ENCODE measurements at places on chromosomes 13 and 19.
A peak's percentile ranks its signal among the peaks of the same experiment; 100 is the strongest.

DNA sequence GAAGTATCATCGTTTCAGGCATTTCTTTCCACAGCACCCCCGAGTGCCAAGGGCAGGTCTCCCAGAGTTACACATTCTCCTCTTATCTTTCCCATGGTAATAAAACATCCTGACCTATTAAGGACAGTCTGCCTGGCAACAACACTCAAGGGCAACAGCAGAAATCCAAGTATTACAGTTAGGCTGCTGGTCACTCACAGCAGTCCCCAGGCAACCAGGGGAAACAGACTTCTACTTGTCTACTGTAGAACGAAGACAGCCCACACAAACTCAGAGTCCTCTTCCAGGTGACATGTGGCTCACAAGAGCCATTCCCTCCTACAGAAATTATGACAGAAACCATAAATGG lies 24.3 kb downstream of the RCBTB1 start:
- DNase-seq: no peak

DNA sequence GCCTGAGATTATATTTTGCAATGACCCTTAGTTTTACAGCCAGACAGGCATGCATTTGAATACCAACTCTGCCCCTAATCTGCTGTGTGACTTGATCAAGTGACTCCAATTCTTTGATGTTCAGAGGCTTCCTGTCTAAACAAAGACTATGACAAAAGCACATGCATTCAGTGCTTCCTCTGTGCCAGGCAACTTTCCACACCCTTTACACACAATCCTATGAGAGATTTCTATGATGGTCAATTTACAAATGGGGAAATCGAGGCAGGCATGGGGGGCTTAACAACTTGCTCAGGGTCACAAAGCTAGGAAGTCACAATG lies 3.7 kb upstream of the LYPD3 start:
- no peak for DNase-seq

GRCh38 chr13:53405616-53406015 lies 377.0 kb downstream of the OLFM4 start:
- DNase-seq: peak; percentile 13

DNA sequence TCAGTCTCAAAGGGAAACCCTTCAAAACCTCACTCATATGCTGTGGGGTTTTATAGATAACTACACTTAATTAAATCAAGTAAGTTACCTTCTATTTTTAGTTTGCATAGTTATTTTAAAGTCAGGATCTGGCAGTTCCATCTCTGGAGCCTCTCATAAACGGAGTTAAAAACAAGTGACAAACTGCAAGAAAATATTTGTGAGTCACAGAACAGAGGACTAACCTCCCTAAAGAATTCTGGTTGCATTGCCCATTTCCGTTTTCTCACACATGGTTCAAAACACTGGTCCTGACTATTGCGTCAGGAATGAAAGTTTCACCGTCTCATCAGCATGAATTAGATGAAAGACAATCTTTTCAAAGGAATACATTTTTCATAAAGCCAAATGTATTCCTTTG lies 10.6 kb downstream of the RXFP2 start:
- no peak for DNase-seq

DNA sequence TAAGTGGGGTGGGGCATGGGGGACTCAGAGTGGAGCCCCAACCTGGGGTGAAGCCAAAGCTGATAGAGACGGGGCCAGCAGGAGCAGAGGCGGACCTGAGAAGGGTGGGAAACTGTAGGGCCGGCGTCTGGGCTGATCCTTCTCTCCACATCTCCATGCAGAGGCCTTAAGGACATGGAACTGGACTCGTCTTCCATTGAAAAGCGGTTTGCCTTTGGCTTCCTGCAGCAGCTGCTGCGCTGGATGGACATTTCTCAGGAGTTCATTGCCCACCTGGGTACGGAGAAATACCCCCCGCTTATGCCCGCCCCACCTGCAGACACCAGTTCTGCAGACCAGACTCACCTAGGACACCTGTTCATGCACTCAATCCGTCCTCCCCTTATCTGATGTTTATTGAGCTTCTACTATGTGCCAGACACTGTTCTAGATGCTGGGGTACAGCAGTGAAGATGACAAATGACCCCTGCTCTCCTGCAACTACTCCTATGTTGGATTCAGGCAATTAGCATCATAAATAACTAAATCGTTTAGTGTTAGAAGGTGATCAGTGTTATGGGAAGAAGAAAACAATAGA lies 74.1 kb downstream of the RYR1 start:
- no peak for DNase-seq

- peak; percentile 23 for DNase-seq
Observed at GRCh38 chr19:32220951-32221350, 124.5 kb upstream of the ZNF507 start.

DNA sequence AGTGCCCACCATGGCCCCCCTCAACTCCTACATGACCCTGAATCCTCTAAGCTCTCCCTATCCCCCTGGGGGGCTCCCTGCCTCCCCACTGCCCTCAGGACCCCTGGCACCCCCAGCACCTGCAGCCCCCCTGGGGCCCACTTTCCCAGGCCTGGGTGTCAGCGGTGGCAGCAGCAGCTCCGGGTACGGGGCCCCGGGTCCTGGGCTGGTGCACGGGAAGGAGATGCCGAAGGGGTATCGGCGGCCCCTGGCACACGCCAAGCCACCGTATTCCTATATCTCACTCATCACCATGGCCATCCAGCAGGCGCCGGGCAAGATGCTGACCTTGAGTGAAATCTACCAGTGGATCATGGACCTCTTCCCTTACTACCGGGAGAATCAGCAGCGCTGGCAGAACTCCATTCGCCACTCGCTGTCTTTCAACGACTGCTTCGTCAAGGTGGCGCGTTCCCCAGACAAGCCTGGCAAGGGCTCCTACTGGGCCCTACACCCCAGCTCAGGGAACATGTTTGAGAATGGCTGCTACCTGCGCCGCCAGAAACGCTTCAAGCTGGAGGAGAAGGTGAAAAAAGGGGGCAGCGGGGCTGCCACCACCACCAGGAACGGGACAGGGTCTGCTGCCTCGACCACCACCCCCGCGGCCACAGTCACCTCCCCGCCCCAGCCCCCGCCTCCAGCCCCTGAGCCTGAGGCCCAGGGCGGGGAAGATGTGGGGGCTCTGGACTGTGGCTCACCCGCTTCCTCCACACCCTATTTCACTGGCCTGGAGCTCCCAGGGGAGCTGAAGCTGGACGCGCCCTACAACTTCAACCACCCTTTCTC lies 8.2 kb downstream of the FOXA3 start:
- no peak for DNase-seq

DNA sequence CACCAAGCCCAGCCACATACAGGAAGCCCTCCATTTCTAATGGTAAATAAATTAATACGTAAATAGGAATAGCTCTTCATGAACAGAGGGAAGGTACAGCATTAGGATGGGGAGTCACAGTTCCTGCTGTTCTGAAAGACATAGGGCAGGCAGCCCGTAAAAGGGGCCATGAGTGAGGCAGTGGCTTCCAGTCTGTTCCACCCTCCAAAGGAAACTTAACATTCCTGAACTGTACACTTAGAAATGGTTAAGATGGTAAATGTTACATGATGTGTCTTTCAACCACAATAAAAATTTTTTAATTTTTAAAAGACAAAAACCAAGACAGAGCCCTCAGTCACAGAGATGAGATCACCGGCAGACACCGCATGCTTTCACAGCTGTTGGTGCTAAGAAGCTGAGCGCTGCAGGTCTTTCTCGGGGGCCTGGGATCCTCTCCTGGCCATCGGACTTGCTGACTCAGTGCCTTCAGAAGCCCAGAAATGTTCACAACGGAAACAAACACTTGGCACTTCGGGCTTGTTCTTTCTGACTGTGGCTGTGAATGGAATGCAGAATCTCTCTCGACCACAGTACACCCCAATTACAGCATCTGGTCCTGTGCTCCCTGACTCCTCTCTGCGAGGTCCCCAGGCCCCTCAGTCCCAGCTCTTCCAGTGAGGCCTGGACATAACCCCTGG lies 36.4 kb downstream of the EPS15L1 start:
- DNase-seq: no peak

GRCh38 chr19:21023901-21024300 lies 3.4 kb downstream of the ZNF430 start:
- DNase-seq: no peak

GRCh38 chr13:46006688-46007452 lies 45.7 kb downstream of the ZC3H13 start:
- no peak for DNase-seq

DNA sequence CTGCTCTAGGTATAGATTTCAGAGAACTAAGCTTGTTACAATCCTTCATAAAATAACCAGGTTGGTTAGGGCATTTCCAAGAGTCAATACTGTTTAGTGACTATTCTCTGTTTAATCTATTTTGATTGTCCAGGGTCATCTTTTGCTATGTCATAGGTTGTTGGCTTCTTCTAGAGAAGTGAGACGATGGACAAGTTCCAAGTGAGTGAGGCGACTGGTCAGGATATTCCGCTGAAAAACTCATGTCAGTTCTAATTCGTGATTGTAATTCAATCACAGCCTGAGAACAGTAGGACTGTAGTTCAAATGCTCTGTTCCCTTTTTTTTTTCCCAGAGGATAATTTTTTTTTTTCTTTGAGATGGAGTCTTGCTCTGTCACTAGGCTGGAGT lies 15.8 kb upstream of the ALOX5AP start:
- no peak for DNase-seq

DNA sequence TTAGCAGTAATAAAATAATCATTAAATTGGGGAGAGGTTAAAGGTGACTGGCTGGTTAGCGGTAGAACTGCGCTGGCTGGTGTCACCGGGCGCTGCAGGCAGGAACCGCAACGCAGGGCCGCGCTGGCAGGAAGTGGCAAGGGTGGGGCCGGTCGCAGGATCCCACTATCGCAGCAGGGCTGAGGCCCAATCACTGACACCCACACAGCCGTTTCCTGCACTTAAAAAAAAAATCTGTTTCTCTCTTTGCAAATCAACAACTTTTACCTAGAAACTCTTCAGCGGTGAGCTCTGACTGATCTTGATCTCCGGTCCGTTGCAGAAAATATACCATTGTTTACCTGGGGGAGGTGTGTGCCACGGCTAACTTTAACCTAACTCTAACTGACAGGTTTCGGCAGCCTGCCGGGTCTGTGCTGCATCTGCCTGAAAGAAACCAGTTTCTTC lies 46.9 kb downstream of the KLF2 start:
- no peak for DNase-seq

DNA sequence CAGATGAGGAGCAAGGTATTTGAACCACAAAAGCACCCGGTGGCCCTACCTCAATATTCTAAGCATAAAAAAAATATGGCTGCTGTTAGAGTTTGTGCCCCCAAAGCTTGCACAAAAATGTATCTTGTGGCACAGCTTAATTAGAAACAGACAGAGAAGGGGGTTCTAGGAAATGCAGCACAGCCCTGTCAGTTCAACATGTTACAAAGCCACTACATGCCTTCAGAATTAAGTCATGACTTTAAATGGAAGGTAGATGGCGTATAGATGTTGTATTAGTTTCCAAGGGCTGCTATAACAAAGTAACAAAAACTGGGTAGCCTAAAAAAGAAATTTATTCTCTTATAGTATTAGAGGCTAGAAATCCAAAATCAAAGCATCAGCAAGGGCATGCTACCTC lies 703.8 kb downstream of the DIAPH3 start:
- no peak for DNase-seq

- peak; percentile 57 for DNase-seq
Observed at GRCh38 chr19:11693505-11694499, 44.9 kb downstream of the ZNF823 start.

DNA sequence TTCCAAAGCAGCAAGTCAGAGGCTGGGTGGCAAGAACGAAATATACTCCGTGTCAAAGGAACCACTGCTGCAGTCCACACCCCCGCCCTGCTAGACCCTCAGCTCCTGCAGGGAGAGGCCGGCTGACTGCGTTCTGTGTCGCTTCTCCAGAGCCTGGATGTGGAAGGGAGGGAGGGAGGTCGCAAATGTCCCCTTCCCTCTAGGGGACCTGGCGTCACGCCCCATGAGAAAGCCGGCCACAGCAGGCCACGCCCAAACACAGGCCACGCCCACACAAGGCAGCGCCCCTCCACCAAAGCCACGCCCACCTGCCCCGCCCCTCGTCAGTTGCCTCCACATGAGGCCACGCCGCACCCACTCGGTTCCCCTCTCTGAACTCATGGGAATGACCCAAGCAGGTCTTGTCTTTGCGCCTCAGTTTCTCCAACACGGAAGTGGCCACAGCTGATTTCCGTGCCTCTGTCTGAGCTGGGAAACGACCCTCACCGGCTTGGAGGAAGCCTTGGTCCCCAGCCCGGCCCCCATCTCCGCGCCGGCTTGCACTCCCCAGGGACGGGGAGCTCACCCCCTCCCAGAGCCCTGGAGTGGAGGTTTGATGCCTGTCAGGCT lies 38.4 kb upstream of the TCF3 start:
- DNase-seq: peak; percentile 98

- DNase-seq: no peak
Observed at GRCh38 chr13:46339035-46339666, 47.9 kb downstream of the RUBCNL start.

- no peak for DNase-seq
Observed at GRCh38 chr13:76214001-76214400, 577.9 kb downstream of the LMO7 start.

GRCh38 chr13:47213047-47213446 lies 316.2 kb upstream of the HTR2A start:
- DNase-seq: no peak

- DNase-seq: no peak
Observed at GRCh38 chr19:32816555-32817099, 52.9 kb downstream of the SLC7A9 start.

GRCh38 chr13:28859069-28859468 lies 38.9 kb downstream of the MTUS2 start:
- no peak for DNase-seq

DNA sequence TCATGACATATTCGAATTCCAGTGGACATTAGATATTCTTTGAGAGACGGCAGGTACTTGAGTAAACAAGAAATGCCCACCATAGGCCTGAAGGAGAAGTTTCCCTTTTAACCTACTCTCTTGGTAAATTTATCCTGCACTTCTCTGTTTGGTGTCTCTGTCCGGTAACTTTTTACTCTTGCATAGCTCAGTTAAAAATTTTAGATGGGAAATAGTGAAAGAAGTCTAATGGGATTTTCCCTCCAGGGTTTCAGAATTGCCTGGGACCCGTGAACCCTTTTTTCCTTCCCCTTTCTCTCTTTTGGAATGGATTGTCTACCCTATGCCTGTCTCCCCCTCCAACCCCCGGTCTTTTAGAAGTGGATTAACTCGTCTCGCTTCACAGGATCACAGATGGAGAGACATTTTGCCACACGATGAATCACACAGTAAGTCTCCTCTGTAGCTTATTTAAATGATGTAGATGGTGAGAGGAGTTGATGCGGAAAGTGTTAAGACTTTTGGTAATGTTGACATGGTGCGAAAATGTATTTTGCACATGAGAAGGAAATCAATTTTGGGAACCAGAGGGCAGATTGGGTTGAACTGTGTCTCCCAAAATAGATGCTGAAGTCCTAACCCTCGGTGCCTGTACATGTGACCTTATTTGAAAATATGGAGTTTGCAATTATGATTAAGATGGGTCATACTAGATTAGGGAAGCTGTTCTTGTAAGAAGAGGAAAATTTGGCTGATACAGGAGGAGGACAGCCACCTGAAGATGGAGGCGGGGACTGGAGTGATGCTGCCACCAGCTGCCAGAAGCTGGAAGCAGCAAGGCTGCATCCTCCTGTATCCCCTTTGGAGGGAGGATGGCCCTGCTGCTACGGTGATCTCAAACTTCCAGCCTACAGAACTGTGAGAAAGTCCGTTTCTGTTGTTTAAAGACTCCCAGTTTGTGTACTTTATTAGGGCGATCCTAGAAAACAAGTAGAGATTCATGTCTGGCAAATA lies 711 bp upstream of the MIPEP start:
- no peak for DNase-seq

GRCh38 chr19:14516048-14516534 lies 2.1 kb downstream of the DNAJB1 start:
- no peak for DNase-seq

GRCh38 chr13:76758257-76758656 lies 127.9 kb downstream of the KCTD12 start:
- DNase-seq: no peak

All from H1 (cell line).